GM13976 (cell line): ENCODE measurements at places on chromosomes 1 and 21.

DNA sequence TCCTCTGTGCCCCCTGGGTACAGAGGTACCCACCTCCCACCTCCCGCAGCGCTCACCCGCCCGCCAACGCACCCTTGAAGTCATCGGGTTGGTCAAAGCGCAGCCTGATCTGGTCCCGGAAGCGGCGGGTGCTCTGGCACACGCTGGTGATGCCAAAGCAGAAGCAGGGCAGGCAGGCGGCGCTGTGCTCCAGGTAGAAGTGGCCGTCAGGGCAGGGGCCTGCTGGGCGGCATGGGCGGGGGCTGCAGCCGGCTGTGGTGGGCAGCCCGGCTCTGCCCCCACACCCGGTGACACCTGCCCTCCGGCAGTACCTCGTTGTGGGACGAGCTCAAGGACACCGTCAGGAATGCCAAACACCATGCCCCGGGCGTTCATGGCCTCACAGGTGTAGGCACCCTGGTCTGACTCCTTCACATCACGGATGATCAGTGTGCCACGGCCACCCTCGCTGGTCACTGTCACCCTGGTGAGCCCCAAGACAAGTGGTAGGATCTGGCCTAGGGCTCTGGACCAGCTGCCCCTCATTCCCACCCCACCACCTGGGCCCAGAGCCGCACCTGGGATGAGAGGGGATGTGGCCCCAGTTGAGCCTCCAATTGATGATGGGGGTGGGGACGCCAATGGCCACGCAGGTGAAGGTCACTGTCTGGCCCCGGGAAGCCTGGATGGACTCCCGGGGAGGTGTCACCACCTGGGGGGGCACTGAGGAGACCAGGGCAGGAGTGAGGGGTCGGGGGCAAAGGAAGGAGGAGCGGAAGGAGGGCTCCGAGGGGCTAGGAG is 52.5 kb downstream of the HSPG2 start:
- DNase-seq = no peak

DNA sequence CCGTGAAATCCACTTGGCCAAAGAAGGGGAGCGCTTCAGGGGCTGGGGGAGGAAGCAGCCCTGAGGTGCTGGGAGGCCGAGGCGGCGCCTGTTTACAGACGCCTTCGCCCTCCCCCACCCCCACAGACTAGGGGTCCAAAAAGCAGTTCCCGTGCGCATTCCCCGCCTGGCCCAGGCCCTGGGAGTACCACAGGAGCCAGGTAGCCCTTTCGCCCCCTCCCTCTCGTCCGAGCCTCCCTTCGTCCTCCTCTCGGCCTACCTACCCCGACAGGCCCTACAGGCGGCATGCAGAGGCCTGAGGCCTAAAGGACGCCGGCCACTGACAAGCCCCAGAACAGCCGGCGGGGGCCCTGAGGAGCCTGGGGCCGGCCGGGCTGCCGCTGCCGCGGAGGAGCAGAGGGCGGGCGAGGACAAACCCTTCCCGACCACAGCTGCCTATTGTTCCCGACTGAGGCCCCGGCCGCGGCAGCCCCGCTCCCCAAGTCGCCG is 522 bp downstream of the RC3H1 start:
- DNase-seq = peak; percentile 47

GRCh38 chr1:194968916-194969315 is 1639.3 kb downstream of the KCNT2 start:
- no peak for DNase-seq

DNA sequence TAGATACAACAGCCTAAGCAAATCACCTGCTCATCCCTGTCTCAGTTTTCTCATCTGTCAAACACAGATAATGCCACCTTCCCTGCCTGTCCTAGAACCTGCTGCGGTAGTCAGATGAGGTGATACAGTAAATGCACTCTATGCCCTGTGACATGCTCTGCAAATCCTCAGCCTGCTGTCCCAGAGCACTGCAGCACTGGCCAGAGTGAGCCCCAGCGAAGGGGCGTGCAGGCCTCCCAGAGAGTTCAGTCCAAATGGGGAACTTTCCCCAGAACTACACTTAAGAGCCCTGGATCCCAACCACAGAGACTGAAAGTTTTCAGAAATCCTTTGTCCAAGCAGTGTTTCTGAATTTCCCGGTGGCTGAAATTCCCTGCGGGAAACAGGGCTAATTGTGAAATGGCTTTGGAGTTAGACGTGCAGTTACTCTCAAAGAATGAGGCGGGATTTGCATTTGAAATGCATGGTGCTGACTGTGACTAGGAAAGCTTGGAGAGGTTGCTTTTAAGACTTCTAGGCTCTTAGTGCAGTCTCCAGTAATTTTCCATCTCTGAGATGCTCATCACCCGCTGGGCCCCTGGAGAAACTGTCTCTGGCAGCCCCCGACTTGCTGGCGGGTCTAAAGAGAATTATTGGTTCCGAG is 206.5 kb upstream of the AJAP1 start:
- no peak for DNase-seq

DNA sequence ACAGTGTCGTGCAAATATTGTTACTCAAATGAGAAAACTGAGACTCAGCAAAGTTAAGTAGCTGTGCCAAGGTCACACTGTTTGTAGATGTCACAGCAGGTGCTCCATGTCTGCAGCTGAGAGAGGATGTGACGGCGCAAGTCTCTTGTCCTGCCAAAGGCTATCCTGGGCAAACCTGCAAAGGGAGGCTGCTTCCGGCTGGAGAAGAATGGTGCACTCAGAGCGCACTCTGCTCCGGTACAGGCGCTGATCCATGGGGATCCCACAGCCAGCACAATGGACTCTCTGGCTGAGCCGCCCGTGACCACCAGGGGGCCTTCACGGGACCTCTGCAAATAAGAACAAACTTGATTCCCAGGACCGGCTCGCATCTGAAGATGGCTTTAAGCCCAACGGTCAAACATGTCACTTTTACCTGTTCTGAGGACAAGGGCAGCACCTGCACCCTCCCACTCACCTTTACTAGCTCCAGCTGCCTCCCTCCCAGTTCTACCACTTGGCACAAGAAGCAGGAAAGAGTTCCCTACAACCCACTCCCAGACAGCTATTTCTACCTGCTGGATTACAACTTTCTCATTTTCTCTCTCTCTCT is 21.9 kb downstream of the RD3 start:
- DNase-seq = peak; percentile 55

DNA sequence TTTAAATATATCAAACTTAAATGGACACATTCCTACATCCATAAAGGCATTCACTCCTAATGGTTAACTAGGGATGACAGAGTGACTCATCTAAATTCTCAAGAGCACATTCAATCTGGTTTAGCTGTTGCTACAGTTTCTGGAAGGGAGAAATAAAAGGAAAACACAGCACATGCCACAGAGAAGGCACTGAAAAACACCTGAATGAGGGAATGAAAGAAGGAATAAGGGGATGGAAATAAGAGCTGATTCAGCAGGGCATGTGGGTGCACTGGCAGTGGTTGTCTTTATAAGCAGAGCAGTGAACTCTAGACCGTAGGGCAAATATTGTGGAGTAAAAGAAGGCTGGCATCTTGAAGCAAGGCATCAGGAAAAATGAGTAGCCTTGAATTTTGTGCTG is 79.3 kb downstream of the LHX4 start:
- no peak for DNase-seq

GRCh38 chr21:16707274-16707673 is 805.6 kb upstream of the CXADR start:
- no peak for DNase-seq

GRCh38 chr21:46552274-46552673 is 52.6 kb downstream of the S100B start:
- DNase-seq = no peak

- DNase-seq = no peak
These were observed 227.1 kb downstream of the KCTD3 start for GRCh38 chr1:215794156-215794555.

DNA sequence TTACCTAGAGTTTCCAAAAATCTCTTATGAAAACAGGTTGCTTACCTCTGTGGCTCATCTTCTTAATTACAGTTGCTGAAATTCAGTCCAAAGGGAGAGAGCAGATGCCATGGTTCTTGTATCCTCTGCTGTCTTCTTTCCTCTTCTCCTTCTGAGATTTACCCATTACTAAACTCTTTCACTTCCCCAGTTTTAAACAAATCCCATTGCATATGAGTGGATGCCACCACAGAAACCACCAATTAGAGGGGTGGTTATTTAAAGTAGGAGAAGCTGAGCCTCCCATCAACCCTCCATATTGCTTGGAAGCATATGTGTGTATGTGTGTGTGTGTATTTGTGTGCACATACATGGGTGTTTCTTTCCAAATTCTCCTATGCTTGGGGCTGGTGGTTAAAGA is 128.5 kb upstream of the KCNK1 start:
- DNase-seq = no peak

GRCh38 chr1:200710166-200710565 is 28.5 kb upstream of the CAMSAP2 start:
- DNase-seq = no peak

DNA sequence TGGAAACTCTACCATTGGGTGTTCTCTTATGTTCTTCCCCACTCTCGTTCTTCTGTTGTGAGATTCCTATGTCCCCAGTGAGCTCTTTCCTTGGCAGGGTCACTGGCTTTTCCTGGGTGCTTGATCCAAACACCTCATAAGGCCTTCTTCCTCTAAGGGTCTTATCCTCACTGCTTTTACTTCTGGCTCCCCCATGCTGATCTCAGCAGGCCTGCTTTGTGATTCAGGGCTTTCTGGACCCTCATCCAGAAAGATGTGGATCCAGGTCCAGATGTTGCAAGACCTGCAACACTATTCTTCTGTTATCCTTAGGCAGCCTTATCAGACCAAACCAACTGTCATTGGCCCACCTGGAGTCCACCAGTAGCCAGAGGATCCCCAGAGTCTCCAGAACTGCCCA is 11.2 kb upstream of the MYOG start:
- DNase-seq = no peak

GRCh38 chr1:21781815-21782348 is 1.1 kb downstream of the USP48 start:
- DNase-seq = no peak

- DNase-seq = no peak
These were observed 393 bp downstream of the LYSMD1 start for GRCh38 chr1:151165281-151165737.

GRCh38 chr1:92411511-92411910 is 75.2 kb downstream of the GFI1 start:
- DNase-seq = no peak

DNA sequence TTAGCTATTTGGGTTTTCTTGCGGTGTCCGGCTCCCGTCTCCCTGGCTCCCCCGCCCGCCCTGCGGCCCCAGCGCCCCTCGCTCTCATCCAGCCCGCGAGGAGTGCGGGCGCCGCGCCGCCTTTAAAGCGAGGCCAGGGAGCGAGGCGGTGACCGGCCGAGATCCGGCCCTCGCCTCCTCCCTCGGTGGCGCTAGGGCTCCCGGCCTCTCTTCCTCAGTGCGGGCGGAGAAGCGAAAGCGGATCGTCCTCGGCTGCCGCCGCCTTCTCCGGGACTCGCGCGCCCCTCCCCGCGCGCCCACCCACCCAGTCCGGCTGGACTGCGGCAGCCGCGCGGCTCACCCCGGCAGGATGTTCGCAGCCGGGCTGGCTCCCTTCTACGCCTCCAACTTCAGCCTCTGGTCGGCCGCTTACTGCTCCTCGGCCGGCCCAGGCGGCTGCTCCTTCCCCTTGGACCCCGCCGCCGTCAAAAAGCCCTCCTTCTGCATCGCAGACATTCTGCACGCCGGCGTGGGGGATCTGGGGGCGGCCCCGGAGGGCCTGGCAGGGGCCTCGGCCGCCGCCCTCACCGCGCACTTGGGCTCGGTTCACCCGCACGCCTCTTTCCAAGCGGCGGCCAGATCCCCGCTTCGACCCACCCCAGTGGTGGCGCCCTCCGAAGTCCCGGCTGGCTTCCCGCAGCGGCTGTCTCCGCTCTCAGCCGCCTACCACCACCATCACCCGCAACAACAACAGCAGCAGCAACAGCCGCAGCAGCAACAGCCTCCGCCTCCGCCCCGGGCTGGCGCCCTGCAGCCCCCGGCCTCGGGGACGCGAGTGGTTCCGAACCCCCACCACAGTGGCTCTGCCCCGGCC is 492 bp downstream of the HLX start:
- DNase-seq = peak; percentile 69

DNA sequence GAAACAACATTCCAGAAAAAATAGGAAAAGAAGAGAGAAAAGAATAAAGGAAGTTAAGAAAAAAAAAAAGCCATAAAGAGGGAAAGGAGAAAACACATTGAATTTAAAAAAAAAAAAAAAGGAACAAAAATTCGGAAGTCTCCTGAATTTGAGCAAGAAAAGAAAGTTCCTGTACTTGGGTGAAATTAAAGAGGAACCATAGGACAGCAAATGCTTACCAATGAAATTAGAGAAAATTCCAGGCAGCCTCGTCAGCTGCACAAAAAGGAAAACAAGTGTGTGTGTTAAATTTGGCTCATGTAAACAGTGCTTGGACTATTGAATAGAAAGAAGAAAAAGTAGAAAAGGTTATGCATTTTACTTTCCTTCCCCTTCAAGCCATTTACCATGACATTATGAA is 4.9 kb downstream of the IL12RB2 start:
- no peak for DNase-seq

DNA sequence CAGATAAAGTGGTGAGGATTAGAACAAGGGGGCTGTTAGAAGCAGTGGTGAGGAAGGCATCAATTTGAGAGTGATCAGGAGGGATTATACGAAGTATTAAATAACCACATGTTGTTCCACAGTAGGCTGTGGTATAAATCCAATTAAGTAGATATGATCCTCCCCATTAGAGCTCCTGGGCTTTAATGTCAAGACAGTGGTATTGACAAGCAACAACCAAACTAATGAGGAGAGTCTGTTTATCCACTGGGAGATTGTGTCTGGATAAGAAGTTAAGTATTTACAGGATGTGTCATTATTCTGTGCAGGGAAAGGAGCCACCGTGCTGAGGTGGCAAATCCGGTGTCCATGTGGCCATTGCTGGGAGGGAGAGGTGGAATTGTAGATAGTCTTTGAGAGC is 5.8 kb downstream of the ACTN2 start:
- DNase-seq = no peak

GRCh38 chr1:46401964-46402626 is 8.0 kb downstream of the FAAH start:
- no peak for DNase-seq

- DNase-seq = peak; percentile 76
These were observed 80.9 kb downstream of the COLGALT2 start for GRCh38 chr1:183956559-183957188.

DNA sequence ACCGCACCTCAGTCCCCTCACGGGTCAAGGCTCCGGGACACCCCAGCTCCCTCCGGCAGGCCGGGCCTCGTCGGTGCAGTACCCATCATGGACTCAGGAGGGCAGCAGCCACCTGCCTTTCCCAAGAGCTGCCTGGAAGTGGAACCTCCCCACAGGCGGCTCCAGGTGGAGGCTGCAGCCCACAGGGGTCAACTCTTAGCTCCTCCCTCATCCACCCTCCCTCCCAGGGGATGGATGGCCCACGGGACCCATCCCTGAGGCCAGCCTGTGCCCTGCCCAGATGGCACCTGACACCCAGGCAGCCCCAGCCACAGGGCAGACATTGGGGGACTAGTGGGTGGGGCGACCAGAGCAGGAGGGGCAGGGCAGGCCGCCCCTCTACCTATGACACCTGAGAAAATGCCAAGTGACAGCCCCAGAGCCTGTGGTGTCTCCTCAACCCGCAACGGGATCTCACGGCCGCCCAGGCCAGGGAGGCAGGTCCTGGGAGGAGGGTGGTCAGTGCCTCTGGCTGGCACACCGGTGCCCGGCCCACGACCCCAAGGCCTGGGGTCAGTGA is 1.2 kb upstream of the ARHGEF16 start:
- DNase-seq = peak; percentile 93

GRCh38 chr1:64163431-64163830 is 40.0 kb upstream of the UBE2U start:
- DNase-seq = no peak

- no peak for DNase-seq
These were observed 58.4 kb downstream of the DYRK1A start for GRCh38 chr21:37425001-37425400.
